ENCODE measurements at places on chromosomes 2 and 18. TPM values are rescaled to one million over a fixed set of nuclear protein-coding genes. Genes with fewer than 3 reads are reported as not detected.

GRCh38 chr18:50704357-50704940 lies 115.4 kb downstream of the MRO start:
- DNase-seq: no peak

DNA sequence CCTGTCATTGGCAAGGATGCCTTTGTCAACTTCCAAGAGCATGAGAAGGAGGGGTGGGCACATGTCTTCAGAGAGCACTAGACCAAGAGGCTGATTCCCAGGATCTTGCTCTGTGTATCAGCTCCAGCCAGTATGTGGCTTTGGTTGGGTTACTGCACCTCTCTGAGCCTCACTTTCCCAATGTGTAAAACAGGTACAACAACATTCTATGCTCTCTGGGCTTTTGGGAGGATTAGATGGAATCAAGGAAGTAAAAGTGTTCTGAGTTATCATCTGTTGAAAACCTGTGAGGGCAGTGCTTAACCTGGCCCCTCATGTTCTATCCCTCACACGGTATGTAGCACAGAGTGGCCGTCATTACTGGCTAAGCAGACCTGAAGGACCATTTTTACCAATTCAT lies 103.9 kb downstream of the FHOD3 start:
- no peak for DNase-seq

Gene FAP
- 200 TPM for polyA plus RNA-seq

Gene HOXD10
- polyA plus RNA-seq: 10.9 TPM

DNA sequence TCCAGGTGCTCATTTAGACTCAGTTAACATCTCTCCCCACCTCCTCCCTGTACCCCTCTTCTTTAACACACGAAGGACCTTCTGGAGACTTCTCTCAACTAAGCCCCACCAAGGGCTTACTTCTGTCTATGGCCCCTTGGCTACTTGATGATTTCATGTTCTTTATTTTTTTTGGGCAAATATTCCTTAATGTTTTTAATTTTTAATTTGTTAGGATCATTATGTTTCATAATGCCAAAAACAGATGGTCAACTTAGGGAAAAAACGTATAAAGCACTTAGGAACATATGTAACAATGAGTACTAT lies 25.9 kb downstream of the IL37 start:
- DNase-seq: no peak

DNA sequence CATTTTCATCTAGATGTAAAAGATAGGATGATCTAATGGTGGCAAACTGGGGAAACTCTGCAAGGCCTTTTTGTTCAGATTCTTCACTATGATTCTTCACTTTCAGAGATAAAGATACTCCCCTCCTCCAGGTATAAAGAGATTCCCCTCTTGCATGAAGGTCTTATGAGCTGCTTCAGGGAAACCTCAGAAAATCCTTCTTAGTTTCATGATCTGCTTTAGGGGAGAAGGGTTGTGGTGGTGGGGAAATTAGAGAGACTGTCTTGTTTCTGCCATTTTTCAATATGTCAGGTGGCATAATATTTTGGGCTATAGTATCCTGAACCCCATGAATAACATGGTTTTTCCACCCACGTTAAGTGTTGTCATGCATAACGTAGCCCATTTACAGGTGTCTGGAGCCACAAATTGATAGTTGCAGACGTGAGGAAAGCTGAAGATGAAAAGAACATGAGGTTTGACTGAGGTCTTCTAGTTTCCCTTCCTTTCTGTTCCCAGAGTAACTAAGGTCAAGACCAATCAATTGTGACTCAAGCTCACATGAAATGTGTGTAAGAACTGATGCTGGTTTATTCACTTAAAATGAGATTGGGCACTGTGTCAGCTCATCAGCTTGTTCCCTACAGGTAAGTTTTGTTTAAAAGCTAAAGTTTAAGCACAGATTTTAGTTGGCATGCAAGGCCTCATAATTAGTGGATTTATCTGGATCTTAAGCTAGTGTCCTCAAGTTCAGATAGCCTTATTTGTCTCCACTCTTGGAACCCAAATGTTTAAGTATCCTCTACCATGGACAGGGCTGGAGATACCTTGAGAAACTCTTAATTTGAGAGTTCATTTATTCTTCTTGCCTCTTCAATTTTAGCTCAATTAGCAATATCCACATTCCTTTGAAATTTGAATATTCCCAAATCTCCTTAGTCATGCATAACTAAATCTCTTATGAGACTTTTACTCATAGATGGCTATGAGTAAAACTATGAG lies 304.5 kb upstream of the FANCL start:
- no peak for DNase-seq

- DNase-seq: no peak
Observed at GRCh38 chr18:13522256-13522655, 204.1 kb downstream of the FAM210A start.

Gene FBXO41
- polyA plus RNA-seq: 0.44 TPM

Gene SLC35F6
- polyA plus RNA-seq: 37.1 TPM

Gene POTEC
- not detected for polyA plus RNA-seq

- DNase-seq: no peak
Observed at GRCh38 chr18:79935925-79936324, 15.5 kb downstream of the SLC66A2 start.

Gene CRACDL
- not detected for polyA plus RNA-seq

DNA sequence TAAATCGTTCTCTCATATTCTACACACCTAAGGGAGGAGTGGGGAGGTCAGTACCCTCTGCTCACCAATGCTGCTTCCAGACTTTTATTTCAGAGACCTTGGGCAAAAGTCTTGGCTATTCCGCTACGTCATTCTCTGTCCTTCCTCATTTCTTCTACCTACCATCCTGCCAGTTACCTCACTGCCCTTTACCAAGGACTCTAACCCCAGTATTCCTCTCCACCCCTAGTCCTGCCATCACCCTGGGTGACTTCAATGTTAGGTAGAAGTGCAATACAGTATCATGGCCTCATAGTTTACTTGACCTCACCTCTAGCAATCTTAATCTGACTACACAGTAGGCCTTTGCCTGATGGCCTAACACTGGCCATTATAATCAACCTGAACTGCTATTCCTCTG lies 27.8 kb downstream of the RTN4 start:
- no peak for DNase-seq

Gene MAPRE3
- polyA plus RNA-seq: 23.0 TPM

DNA sequence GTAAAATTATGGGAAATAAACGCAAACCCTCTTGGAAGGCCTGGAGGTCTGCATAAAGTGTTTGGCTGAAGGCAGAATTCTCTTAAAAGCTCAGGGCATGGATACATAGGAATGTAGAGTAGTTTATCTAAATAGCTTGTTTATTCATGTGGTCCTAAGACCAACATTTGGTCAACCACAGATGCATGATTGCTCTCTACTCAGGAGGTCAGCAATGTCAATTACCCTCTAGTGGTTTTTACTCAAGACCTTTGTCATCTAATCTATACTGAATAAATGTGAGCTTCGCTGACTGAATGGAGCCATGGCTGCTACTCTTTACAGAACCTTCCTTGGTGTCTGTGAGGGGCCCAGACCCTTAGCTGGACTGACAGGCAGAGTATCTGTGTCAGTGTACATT lies 139.8 kb downstream of the ATL2 start:
- no peak for DNase-seq

GRCh38 chr2:56465491-56465890 lies 281.7 kb downstream of the CCDC85A start:
- DNase-seq: peak; percentile 32

Gene INO80B
- polyA plus RNA-seq: 4.9 TPM

DNA sequence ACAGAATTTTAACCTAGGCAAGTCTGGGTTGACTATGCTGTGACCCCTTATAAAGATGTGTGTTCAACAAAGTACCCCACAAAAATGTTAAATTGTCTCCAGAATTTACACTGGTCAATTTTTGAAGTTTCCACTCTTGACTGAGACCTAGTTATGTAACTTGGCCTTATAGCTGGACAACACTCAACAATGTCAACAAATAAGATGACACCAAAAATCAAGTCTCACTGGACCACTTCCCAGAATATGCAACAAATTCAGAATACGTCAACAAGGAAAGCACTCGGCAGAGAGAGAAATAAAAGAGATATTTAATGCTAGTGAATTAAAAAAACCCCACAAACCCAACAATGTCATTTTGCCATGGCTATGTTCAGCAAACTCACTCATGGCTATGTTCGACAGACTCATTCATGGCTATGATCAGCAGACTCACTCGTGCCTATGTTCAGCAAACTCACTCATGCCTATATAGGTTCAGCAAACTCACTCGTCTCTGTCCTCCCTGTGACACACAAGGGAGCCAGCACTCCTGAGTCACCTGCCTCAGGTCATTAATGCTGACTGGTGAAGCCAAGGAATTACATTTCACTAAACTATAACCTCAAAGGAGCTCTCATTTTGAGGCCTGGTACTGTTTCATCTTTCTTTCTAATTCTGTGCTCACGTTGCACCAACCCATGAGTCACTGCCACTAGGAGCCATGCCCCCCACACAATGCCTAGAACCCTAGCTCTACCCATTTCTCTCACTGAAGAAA lies 72.7 kb downstream of the PTPN2 start:
- peak; percentile 35 for DNase-seq

DNA sequence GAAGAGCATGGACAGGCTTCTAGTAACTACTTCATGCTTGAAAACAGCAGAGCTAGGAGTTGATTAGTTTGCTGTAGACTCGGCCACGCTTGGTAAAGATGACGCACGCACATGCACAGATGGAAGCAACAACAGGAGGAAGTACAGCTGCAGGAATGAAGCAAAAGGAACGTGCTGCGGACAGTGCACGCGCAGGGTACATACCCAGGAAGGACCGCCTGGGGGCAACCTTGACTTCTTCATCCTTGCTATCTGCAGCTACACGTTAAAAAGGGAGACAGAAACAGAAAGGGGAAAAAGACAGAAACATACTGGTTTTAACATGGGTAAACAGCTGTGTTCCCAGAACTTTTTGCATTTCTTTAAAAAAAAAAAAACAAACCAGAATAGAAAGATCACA lies 17.7 kb downstream of the SLC66A2 start:
- DNase-seq: no peak

- peak; percentile 68 for DNase-seq
Observed at GRCh38 chr2:96906729-96907114, 36.8 kb upstream of the SEMA4C start.

Gene MCM6
- polyA plus RNA-seq: 22.3 TPM

DNA sequence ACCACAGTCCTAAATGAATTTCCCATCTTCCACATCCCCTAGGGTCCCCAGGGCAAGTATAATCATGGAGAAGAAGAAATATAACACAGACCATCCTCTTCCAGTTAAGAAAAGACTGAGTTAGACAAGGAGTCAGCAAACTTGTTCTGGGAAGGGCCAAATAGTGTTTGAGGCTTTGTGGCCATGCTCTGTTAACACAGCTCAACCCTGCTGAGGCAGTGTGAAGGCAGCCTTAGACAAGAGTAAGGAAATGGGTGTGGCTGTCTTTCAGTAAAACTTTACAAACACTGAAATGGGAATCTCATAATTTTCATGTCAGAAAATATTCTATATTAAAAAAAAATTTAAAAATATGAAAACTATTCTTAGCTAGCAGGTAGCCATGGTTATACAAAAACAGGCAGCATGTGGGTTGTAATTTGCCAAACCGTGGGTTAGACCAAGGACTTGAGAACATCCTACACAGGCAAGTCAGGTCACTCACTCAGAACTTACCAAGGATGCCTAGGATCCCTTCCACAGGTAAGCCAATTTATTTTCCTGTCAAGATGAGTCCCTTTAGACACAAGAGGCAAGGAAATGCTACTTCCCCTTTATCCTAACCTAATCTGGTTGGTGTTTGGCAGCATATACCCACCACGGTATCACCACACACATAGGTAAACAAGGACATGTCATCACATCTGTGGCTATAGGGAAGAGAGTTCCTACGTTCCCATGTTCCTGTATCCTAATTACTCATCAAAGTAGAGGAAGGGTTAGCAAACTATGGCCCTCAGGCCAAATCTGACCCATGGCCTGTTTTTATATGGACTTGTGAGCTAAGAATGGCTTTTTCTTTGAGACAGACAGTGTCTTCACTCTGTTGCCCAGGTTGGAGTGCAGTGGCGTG lies 31.9 kb downstream of the C2orf74 start:
- DNase-seq: peak; percentile 32

Gene TDRD15
- polyA plus RNA-seq: not detected

Gene MTCL1
- polyA plus RNA-seq: 7.8 TPM

DNA sequence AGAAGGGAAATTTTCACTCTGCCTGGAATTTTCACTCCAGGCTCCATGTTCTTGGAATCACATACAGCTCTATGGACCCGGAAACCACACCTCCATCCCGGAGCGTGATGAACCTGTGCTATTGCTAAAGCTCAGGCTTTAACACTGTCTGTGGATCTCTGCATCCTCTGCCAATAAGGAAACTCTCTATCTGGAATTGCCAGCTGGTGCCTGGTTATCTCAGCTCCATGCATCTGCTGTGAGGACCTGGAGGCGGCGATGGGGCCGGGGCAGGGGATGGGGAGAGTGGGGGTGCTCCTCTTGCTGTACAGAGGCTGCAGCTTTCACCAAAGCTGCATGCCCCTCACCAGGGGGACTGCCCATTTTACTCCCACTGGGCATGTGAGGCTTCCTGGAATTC lies 754.0 kb upstream of the SOX11 start:
- DNase-seq: no peak

Gene TNFAIP6
- polyA plus RNA-seq: 10.2 TPM

- DNase-seq: peak; percentile 46
Observed at GRCh38 chr2:27042985-27043634, 8.4 kb upstream of the AGBL5 start.

Gene CPLX4
- polyA plus RNA-seq: not detected

GRCh38 chr2:195857132-195857531 lies 200.1 kb downstream of the SLC39A10 start:
- no peak for DNase-seq

Gene DYNAP
- not detected for polyA plus RNA-seq

- no peak for DNase-seq
Observed at GRCh38 chr2:42060028-42060427, 12.2 kb downstream of the PKDCC start.

Gene CCDC178
- polyA plus RNA-seq: not detected

Gene LTBP1
- 157 TPM for polyA plus RNA-seq

Gene ILKAP
- polyA plus RNA-seq: 34.1 TPM

GRCh38 chr18:8847900-8848299 lies 142.5 kb downstream of the MTCL1 start:
- DNase-seq: peak; percentile 48

DNA sequence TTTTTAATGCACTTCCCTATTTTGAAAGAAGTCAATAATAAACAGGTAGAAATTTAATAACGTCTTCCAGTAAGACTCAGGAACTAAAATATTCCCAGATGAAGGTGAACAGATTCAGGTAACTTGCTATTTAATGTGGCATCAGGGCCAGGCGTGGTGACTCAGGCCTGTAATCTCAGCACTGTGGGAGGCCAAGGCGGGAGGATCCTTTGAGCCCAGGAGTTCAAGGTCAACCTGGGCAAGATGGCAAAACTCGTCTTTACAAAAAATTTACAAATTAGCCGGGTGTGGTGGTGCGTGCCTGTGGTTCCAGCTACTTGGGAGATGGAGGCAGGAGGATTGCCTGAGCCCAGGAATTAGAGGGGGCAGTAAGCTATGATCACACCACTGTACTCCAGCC lies 81.8 kb downstream of the NXPH2 start:
- no peak for DNase-seq
